ENCODE measurements at places on chromosomes 1 and 21. TPM values are rescaled to one million over a fixed set of nuclear protein-coding genes. Genes with fewer than 3 reads are reported as not detected.

HES5 gene
- total RNA-seq, result 1.7 TPM

KCNJ9 gene
- not detected for total RNA-seq

DNA sequence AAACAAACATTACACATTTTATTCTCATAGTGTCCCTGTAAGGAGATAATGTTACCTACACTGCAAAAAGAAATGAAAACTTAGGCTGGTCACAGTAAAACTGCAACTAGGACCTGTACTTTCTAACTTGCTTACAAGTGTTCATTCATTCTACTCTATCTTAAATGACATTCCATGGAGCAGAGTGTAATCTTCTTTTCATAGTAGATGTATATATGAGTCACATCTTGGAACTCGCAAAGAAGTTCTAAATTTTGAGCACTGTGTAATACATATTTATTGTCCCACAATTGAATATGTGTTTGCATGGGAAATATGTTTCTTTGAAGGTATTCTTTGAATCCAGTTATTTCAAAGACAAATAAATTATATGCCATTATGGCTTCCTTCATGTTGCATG is 1258.5 kb upstream of the ADGRL2 start:
- H3K27me3 ChIP-seq, result no peaks in the 10 kb centered on the region
- no peaks in the 10 kb centered on the region for H3K36me3 ChIP-seq
- H3K4me1 ChIP-seq, result no peaks in the 10 kb centered on the region
- H3K27ac ChIP-seq, result no peak overlapping the region

CYP4A22 gene
- total RNA-seq, result not detected

DNA sequence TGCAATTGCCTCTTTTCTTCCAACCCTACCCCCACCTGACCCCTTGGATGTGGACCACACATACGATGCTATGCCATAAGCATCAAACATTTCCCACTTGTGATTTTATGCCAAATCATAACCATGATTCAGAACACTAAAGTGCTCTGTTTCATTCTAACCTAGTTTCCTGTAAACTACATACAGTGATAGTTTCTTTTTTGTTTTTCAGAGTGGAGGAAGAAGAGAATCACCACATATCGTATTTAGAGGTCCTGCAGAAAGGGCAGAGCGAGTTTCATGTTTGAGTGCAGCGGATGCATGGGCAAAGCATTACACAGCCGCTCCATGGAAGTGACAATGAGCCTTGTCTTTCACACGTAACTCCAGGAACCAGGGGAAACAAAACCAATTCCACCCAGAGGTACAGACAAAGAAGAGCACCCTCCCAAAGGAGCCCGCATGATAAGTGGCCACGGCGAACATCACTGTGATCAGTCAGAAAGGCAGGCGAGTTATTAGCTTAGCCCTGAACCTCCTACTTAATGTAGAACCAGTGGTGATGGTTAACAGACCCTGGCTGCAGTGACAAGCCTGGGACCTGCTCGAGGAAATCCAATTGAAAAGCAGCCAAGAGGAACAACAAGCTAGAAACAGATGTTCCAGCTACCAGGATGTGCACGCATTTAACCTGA is 64.0 kb upstream of the ZNF281 start:
- H3K4me3 ChIP-seq, result no peak overlapping the region
- H3K27ac ChIP-seq, result no peak overlapping the region
- H3K27me3 ChIP-seq, result no peaks in the 10 kb centered on the region
- no peak for DNase-seq

DNA sequence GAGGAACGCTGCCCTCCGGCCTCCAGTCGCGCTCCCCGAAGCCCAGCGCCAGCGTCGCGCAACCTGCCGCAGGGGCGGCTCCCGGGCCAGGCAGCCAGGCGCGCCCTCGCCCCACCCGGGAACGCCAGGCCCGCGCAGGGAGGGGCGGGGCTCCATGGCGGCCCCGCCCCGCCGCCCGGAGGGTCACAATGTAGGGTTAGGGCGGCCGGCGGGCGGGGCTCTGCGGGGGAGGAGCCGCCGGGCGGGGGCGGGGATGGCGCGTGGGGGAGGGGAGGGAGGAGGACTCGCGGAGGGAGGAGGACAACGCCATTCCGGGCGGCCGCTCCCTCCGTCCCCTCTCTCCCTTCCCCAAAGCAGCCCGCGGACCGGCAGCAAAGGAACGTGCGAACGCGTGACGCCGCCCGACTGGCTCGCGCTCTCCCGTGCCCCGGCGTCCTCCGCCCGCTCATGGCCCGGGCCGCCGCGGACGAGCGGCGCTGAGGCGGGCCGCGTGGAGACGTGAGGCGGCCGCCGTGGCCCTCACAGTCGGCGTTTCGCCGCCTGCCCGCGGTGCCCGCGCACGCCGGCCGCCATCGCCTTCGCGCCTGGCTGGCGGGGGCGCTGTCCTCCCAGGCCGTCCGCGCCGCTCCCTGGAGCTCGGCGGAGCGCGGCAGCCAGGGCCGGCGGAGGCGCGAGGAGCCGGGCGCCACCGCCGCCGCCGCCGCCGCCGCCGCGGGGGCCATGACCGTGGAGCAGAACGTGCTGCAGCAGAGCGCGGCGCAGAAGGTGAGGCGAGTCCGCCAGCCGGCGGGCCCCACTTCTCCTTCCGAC is at the start of gene USP25:
USP25 (plus strand) TSS at position 309 of the 810 bp plus-strand sequence; CDS start at position 721, 412 bp downstream.
- no peaks in the 10 kb centered on the region for H3K36me3 ChIP-seq
- DNase-seq, result peak; percentile 95
- peak within 1 kb of the TSS; percentile 86 for H3K27ac ChIP-seq
- peaks cover 44% of the 10 kb centered on the region for H3K4me1 ChIP-seq

KRTAP13-2 gene
- total RNA-seq, result not detected

DNA sequence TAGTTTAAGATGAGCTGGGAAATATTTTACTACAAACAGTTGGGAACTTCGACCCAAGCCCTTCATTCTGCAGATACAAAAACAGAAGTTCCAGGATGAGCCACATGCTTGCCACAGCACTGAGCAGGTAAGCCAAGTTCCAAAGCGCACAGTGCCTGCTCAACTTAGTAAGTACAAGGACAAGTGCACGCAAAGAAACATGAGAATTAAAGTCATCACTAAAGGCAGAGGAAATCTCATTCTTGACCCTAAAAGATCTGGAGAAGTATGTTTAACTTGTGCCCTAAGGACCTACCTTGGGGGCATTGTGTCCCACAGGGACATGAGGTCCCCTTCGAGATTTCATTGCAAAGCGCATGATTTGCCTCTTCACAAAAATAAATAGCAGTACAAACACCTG is 1.2 kb upstream of the UBAP2L start:
- H3K36me3 ChIP-seq, result peaks cover 46% of the 10 kb centered on the region
- H3K27me3 ChIP-seq, result no peaks in the 10 kb centered on the region
- H3K4me3 ChIP-seq, result peak overlapping the region; percentile 90
- DNase-seq, result no peak

GRCh38 chr1:66400660-66401059 is 133.3 kb upstream of the SGIP1 start:
- peaks cover 20% of the 10 kb centered on the region for H3K4me1 ChIP-seq
- no peaks in the 10 kb centered on the region for H3K36me3 ChIP-seq
- DNase-seq, result no peak

DNA sequence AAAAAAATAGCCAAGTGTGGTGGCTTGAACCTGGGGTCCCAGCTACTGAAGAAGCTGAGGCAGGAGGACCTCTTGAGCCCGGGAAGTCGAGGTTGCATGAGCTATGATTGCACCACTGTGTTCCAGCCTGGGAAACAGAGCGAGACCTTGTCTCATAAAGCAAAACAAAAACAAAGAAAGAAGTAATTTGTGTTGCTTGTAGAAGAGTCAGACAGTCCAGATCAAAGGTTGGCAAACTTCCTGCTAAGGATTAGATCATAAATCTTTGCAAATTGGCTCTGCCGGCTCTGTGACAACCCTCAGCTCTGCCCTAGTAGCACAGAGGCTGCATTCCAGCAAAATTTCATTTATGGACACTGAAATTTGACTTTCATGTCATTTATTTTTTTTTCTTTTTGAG is 19.0 kb upstream of the MFN2 start:
- no peak overlapping the region for H3K27ac ChIP-seq
- peaks cover 17% of the 10 kb centered on the region for H3K4me1 ChIP-seq
- no peak overlapping the region for H3K4me3 ChIP-seq
- no peaks in the 10 kb centered on the region for H3K27me3 ChIP-seq
- H3K36me3 ChIP-seq, result peaks cover 99% of the 10 kb centered on the region

- no peaks in the 10 kb centered on the region for H3K36me3 ChIP-seq
- no peaks in the 10 kb centered on the region for H3K27me3 ChIP-seq
- no peak for DNase-seq
- H3K4me1 ChIP-seq, result peaks cover 22% of the 10 kb centered on the region
Measured at GRCh38 chr1:242718967-242719366, 194.5 kb upstream of the PLD5 start.

DNA sequence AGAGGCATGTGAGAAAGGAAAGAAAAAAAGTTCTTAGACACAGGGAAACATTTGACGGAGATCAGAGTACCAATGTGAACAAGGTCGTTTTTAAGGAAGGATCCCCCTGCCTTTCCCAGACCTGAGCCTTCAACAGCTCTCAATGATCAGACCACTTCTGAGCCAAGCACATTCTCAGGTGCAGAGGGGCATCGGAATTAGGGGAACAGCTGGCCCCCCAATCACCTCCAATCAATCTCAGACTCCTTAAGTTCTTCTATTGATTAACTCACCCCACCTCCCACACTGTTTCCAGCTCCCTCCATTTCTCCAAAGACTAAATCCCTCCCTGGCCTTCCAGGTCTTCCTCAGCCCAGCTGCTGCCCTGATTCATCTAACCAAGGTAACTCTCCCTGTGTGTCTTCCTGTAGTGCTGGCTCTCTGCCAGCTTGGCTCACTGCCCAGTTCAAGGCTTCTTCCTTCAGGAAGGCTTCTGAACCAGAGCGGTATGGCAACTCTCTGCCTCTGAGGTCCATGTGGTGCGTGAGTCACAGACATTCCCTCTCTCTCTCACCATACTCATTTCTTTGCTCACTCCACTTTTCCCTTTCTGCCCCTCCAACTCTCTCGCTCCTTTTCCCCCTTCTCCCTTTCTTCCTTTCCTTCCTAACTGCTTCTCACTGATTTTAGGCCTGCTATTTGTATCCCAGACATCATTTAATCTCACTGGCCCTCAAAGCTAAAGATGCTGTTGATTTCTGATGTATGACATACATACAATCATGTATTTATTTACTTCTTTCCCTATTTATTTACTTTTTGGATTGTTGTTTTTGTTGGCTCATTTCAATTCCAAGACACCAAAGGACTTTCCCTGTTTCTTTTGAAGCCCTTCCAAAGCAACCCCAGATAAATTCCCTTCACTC is 18.1 kb downstream of the CFAP45 start:
- no peaks in the 10 kb centered on the region for H3K27me3 ChIP-seq
- H3K36me3 ChIP-seq, result no peaks in the 10 kb centered on the region
- no peak overlapping the region for H3K27ac ChIP-seq

NR1I3 gene
- total RNA-seq, result not detected

FMO3 gene
- total RNA-seq, result 1.7 TPM

DNA sequence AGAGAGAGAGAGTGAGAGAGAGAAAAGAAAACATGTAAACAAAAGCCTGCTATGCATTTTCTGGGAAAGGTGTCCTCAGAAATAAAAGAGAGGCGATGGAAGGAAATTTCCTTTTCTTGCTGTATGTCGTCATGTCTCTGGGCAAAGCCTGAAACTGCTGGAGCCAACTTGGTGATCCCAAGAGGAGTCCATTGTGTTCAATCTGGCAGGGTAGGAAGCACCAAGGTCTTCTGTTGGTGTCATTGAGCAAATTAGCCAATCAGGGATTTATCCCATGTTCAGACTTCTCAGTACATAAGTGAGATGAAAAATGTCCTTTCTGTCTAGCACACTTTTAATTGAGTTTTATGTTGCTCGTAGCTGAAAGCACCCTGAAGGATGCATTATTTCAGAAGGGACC is 260.0 kb upstream of the KAZN start:
- no peak overlapping the region for H3K27ac ChIP-seq
- no peaks in the 10 kb centered on the region for H3K36me3 ChIP-seq
- no peaks in the 10 kb centered on the region for H3K4me1 ChIP-seq
- H3K4me3 ChIP-seq, result no peak overlapping the region
- DNase-seq, result no peak

GRCh38 chr1:225772323-225772768 is 5.3 kb upstream of the SRP9 start:
- peak overlapping the region; percentile 41 for H3K27ac ChIP-seq
- peak; percentile 90 for DNase-seq
- no peak overlapping the region for H3K4me3 ChIP-seq

PTCH2 gene
- total RNA-seq, result 0.46 TPM

RGSL1 gene
- total RNA-seq, result not detected

DNA sequence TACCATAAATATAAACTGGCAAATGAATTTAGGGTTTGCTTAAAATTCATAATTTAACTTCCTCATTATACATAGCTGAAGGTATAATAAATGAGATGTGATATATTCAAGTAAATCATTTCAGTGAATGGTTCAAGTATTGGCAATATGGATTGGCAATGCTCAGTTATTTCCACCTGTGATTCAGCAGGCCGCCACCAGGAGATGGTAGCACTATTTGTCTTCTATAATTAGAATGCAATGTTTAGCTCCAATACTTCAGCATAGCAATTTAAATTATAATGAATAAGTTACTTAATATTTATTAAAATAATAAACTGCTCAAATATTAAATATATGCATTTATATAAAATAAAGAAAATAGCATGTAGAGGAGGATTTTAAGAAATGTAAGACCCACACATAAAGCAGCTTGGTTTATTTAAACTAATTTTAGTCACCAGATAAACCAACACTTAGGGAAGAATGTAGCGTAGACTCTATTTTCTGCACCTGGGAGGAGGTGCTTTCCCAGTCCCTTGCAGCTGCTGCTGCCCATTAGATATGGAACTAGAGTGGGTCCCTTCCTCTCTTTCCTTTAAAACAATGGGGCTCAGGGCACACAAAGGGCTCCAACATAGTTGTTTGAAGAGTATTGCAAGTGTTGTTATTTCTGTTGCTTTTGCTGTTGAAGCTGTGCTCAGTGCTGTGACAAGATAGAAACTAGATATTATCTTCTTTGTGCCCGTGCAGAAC is 62.1 kb downstream of the PLPPR4 start:
- peaks cover 4% of the 10 kb centered on the region for H3K4me1 ChIP-seq
- no peak overlapping the region for H3K27ac ChIP-seq
- H3K27me3 ChIP-seq, result no peaks in the 10 kb centered on the region
- no peaks in the 10 kb centered on the region for H3K36me3 ChIP-seq

- H3K27ac ChIP-seq, result no peak overlapping the region
- no peak for DNase-seq
- no peaks in the 10 kb centered on the region for H3K4me1 ChIP-seq
Measured at GRCh38 chr21:18877917-18878316, 474.3 kb upstream of the TMPRSS15 start.

Measured in heart right ventricle (tissue), 16 donors.